ENCODE measurements at places on chromosomes 12 and 14. TPM values are rescaled to one million over a fixed set of nuclear protein-coding genes. Genes with fewer than 3 reads are reported as not detected.
A peak's percentile ranks its signal among the peaks of the same experiment; 100 is the strongest.

The NTF3 gene
- not detected for total RNA-seq

The MORN3 gene
- not detected for total RNA-seq

The CD69 gene
- total RNA-seq = 83.3 TPM

The SERPINA9 gene
- total RNA-seq = not detected

The COX8C gene
- not detected for total RNA-seq

- no peak for DNase-seq
- no peaks in the 10 kb centered on the region for H3K36me3 ChIP-seq
- no peaks in the 10 kb centered on the region for H3K27me3 ChIP-seq
- peaks cover 10% of the 10 kb centered on the region for H3K4me1 ChIP-seq
- no peak overlapping the region for H3K4me3 ChIP-seq
- no peak overlapping the region for H3K27ac ChIP-seq
Measured at GRCh38 chr12:27008081-27008480, 6.1 kb downstream of the TM7SF3 start.

DNA sequence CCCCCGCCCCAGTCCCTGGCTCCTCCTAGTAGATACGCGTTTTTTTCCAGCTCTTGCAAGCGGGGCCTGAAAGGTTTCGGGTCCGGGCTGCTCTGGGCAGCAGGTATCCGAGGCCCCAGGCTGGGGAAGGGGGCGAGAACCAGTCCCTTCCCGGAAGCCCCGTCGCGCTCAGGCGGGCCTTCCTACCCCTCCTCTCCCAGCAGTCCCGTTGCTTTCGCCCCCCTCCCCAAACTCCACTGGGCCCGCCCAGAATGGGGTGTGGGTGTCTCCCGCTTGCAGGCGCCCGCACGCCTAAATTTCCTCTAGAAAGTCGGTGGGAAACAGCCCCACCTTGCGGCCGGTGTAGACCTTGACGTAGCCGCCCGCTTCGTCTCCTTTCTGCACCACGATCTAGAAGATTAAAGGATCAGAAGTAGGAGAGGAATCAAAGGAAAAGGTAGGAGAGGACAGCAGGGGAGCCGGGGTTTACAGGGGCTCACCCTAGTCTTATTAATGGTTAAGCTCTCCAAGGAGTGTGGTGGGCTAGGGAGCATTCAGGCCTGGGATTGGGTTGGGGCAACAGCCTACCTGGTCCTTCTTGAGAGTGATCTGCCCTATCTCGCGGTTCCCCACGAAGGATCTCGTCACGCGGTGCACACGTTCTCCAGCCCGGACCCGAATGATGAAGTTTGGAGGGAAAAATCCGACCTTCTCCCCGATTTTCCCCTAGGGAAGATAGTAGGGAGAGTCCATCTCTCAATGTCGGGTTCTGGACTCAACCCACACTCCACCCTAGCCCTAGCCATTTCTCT lies 7.3 kb downstream of the STAC3 start:
- peak overlapping the region; percentile 44 for H3K4me3 ChIP-seq
- peak; percentile 85 for DNase-seq
- peaks cover 5% of the 10 kb centered on the region for H3K4me1 ChIP-seq
- H3K27me3 ChIP-seq = peaks cover 33% of the 10 kb centered on the region
- H3K36me3 ChIP-seq = no peaks in the 10 kb centered on the region

DNA sequence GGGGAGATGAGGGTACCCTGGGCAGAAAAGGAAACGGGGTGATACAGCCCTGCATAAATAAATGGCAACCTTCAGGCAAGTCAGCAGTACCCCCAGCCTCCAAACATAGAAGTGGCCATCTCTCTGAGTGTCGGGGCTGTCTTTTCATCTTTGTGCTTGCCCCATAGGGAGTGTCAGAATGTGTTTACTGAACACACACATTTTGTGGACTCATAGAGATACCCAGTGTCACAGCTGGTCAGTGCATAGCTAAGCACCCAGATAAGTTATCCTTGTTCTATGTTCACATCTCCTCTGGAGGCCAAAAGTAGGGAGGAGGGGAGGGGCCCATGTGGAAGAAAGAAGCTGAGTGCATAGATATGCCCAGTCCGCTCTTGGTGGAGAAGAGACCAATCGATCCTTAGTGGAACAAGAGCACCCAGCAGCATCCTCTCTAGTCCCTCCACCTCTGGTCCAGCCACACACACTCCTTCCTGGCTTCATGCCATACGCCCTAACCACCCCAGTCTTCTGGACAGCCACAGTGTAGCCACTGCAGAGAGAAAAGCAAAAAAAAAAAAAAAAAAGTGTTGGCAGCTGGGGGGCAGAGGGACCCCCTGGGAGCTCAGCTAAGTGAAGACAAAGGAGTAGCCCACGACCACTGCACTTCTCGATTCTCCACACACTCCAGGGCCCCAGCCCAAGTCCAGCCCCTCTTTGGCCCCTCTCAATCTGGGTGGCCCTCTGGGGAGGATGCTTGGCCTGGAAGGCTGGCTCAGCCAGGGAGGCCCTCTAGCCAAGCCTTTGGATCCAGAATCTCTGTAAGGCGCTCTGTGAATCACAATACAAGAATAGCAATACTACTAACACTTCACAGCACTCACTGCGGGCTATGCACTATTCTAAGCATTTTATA lies 2.6 kb downstream of the ITGA7 start:
- no peaks in the 10 kb centered on the region for H3K4me1 ChIP-seq
- H3K27ac ChIP-seq = no peak overlapping the region
- no peak for DNase-seq
- no peaks in the 10 kb centered on the region for H3K27me3 ChIP-seq
- H3K36me3 ChIP-seq = no peaks in the 10 kb centered on the region
- H3K4me3 ChIP-seq = no peak overlapping the region

- H3K27me3 ChIP-seq = no peaks in the 10 kb centered on the region
- H3K27ac ChIP-seq = no peak overlapping the region
- H3K36me3 ChIP-seq = no peaks in the 10 kb centered on the region
- H3K4me3 ChIP-seq = no peak overlapping the region
Measured at GRCh38 chr14:55964821-55965220, 153.4 kb upstream of the PELI2 start.

DNA sequence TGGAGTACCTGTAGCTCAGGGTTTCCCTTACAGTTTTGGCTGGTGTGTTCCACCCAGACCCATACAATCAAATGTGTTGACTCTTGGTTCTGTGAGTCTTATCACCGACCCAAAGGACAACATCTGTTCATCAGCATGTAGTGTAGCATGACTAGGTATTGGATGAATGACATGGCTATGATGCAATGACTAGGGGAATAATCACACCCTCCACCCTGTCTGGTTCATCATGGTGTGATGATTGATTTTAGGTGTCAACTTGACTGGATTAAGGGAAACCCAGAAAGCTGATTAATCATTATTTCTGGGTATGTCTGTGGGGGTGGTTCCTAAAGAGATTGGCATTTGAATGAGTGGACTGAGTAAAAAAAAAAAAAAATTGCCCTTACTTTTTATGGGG lies 311.3 kb downstream of the DPF3 start:
- H3K36me3 ChIP-seq = no peaks in the 10 kb centered on the region
- no peak for DNase-seq
- no peaks in the 10 kb centered on the region for H3K27me3 ChIP-seq
- H3K4me3 ChIP-seq = no peak overlapping the region

- no peak overlapping the region for H3K27ac ChIP-seq
- DNase-seq = no peak
Measured at GRCh38 chr12:46005823-46006222, 15.4 kb upstream of the SCAF11 start.

Measured in Peyer's patch (tissue), 4 donors.